ENCODE measurements at places on chromosomes 3 and 15.
A peak's percentile ranks its signal among the peaks of the same experiment; 100 is the strongest.

- DNase-seq, result no peak
Measured at GRCh38 chr3:177411201-177411600, 213.9 kb upstream of the TBL1XR1 start.

- DNase-seq, result no peak
Measured at GRCh38 chr3:107963581-107963980, 127.2 kb downstream of the CD47 start.

- DNase-seq, result no peak
Measured at GRCh38 chr15:66833371-66833770, 131.3 kb downstream of the SMAD6 start.

DNA sequence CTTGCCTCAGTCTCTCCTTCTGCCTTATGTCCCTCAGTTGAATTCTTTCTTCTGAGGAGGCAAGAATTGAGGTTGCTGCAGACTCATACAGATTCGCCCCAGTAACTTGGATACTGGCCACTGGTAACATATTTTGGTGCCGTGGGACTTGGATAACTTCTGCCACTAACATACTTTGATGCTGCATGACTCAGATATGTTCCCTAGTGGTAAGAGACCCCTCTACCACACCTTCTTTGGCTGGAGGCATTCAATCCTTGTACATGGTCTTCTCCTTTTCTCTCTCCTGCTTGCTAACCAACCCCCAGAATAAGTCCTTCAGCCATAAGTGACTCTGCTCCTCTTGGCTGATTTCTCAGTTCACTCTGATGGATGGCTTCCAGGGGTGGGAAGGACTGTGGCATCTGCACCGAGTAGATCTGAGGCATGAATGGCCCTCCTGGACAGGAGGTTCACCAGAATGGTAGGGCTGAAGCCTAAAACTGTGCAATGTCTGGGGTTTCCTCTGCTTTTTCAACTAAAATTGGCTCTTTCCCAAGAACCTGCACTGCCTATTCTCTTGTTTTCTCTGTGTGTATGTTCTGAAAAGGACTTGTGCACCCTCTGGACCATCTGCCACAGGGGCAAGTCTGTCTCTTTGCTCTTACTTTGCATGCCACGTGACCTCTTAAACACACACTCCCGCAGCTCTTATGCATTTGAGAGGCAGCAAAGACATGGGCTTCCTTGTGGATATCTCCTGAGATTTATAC is 55.5 kb upstream of the FSTL1 start:
- DNase-seq, result no peak

GRCh38 chr3:148789906-148790305 is 37.7 kb upstream of the CPB1 start:
- no peak for DNase-seq

GRCh38 chr15:96309143-96309660 is 21.3 kb upstream of the NR2F2 start:
- no peak for DNase-seq

- DNase-seq, result peak; percentile 50
Measured at GRCh38 chr15:77493324-77493907, 72.7 kb downstream of the HMG20A start.

- DNase-seq, result no peak
Measured at GRCh38 chr15:90558171-90558573, 28.4 kb downstream of the CRTC3 start.

DNA sequence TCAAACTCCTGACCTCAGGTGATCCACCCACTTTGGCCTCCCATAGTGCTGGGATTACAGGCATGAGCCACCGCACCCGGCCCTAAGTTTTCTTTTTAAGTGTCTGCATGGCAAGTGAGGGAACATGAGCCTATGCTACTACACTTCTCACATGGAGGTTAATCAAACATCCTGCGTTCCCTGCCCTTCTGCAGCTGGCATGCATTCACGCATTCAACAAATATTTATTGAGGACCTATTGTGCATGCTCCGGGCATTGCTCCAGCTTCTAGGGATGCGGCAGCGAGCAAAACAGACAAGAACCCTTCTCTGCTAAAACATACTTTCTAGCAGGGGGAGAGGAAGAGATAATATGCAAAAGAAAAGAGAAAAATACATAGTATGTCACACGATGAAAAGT is 42.6 kb upstream of the ACKR4 start:
- no peak for DNase-seq

DNA sequence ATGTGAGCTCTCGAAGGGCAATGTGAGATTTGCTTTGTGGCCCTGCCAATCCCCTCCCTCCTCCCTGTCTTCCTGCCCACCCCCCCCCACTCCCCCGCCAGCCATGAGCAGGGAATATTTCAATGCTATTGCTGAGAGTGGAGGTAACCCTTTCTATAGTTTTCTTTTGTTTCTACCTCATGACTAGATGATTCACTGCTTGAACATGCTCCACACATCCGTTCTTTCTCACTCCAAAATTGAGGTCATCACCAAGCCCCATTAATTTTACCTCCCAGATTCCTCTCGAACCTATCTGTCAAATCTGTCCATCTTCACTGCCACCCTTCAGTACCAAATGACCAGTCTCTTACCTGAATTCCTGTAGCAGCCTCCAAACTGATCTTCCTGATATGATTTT is 12.2 kb downstream of the ZNF774 start:
- no peak for DNase-seq

- no peak for DNase-seq
Measured at GRCh38 chr3:48788544-48789162, 59.0 kb downstream of the PRKAR2A start.

- DNase-seq, result no peak
Measured at GRCh38 chr3:130374908-130375307, 29.4 kb downstream of the COL6A5 start.

- no peak for DNase-seq
Measured at GRCh38 chr3:160464321-160464720, 14.7 kb upstream of the TRIM59 start.

DNA sequence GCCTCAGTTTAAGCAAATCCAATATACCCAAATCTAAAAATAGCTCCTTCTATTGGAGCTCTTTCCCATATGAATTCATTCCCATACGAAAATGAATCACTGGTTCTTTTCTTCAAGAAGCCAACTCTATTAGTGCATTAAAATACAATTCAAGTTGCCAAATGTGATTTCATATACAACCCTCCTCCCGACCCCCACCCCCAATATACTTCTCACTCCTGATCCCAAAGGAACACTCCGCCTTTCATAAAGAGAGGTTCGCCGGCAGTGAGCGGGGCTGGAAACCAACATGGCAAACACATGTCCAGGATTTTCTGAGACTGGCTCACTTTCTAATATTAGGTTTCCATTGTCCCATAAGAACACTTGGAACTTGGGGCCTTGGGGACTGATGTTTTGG is 48.5 kb downstream of the MAGEF1 start:
- DNase-seq, result no peak

GRCh38 chr3:107734317-107734716 is 211.6 kb downstream of the BBX start:
- DNase-seq, result no peak

DNA sequence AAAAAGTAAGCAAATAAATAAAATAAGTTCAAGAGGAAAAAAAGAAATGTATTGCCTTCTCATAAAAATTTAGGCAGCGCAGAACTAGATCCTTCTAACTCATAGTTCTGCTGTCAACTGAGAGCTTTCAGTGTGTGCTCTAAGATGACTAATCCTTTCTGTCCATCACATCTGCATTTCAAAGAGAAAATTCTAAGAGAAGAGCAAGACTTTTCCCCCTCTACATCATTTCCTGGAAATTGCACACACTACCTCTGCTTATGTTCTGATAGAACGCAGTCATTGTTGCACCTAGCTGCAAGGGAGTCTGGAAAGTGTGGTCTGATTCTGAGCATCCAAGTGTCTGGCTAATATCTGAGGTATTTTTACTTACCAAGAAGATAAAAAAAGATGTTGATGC is 39.6 kb upstream of the SLCO3A1 start:
- no peak for DNase-seq

GRCh38 chr3:102180280-102180931 is 254.4 kb upstream of the ZPLD1 start:
- DNase-seq, result no peak

- no peak for DNase-seq
Measured at GRCh38 chr3:45123581-45124269, 22.5 kb downstream of the CDCP1 start.

DNA sequence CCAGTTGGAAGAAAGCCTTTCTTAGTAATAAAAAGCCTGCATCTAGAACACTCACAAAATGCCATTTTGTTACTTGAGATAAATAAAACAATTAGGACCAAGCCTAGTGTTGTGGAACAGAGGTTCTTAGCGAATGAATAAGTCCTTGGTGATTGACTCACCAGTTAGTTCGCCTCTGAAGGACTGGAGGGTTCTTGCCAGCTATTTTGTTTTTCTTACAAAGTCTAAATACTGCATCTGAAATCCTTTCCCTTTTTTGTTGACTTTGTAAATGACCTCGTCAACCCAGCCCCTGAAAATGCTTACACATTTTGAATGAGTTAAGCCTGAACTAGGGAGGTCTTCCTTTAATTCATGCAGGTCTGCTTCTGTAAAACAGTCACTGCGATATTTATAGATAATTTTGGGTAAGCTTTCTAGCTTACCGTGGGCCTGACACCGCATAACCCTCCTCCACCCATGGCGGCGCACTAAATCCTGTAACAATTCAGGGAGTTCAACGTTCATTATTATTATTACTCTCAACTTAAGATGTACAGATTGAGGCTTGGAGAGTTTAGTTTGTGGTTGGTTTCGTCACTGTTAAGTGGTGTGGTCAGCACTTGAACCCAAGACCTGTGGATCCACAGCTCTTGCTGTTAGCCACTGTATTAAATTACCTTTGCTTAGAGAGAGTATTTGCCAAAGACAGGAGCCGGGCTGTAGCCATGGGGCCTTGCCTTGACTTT is 45.0 kb upstream of the SACM1L start:
- no peak for DNase-seq

GRCh38 chr15:29571792-29572431 is 250.4 kb downstream of the TJP1 start:
- DNase-seq, result no peak

DNA sequence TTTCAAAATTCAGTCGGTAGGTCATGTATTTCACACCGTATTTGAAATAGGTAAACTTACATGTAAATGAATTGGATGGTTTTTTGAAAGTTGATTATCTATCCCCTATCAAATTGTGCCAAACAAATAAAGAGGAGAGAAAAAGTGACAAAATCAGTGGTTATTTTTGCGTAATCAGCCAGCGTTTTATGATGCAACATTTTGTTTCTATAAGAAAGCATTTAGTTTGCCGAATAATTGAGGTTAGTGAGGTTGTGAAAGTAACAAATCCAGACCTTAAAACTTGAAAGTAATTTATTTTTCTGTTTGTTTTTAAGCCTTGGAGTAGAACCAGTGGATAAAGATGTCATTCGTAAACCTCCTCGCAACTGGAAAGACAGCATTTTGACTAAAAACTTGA is 29.3 kb downstream of the ASTE1 start:
- DNase-seq, result no peak

DNA sequence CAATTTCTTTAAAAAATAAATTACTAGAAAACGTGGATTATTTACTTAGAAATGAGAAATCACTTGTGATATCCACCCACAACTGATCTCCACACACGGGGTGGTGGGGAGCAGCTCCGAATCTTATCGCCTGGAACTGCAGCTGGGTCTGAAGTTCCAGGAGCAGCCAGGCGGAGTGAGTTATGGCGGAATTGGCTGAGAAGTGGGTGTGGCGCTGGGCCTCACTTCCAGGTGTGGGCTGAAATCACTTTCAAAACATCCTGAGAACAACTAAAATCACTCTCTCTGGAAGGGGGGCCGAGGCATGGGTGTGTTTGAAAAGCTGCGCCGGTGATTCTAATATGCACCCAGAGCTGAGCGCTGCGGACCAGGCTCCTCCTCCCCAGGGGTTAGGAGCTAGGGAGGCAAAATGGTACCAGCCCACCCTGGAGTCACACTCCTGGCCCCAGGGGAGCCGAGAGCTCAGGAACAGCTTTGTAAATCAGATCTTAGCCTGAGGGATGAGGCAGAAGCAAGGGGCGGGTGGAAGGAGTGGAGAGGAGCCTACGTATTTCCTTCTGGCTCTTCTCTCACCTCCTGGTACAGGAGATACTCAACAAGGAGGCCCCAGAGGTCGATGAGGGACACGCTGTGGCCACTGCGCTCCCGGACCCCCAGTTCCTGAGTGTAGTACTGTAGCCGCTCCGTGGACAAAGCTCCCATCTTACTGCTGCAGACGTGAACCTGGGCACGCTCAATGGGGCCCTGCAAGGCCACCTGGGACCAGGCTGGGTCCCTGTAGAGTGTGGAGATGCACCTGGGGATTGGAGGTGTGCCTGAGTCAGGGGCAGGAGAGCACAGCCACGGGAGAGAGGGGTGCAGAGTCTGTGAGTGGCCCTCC is 9.6 kb downstream of the PLA2G4F start:
- no peak for DNase-seq

GRCh38 chr3:9153904-9154619 is 95.4 kb downstream of the SRGAP3 start:
- no peak for DNase-seq

DNA sequence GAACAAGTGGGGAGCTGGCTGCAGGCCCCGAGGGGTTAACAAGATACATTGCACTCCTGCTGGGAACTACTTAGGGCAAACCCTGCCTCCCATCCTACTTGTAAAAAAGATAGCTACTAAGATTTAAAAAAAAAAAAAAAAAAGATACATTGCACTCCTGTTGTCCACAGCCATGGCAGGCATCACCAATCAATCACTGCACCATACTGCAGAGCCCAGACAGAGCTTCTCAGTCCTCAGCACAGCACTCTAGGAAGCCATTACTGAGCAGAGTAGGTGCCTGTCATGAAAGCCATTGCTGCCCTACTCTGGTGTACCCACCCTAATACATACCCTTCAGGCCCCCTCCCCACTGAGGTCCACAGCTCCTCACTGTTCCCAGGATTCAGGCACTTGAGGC is 64.8 kb downstream of the RASGRF1 start:
- DNase-seq, result no peak

- peak; percentile 28 for DNase-seq
Measured at GRCh38 chr15:56244811-56245576, 1.3 kb upstream of the RFX7 start.

DNA sequence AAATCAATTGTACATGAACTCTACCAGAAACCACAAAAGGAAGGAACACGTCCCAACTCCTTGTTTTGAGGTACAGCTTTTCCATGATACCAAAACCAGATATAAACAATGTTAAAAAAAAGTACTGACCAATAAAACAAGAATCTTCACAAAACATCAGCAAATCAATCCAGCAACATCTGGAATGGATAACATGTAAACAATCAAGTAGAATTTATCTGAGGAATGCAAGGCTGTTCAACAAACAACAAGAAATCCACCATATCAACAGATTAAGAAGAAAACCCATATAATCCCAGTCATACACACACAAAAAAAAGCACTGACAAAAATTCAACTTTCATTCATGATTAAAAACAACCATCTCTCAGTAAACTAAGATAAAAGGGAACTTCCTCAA is 26.7 kb downstream of the TJP1 start:
- no peak for DNase-seq

All from GM10248 (cell line).